ENCODE measurements at places on chromosomes 5 and 9. TPM values are rescaled to one million over a fixed set of nuclear protein-coding genes. Genes with fewer than 3 reads are reported as not detected.

Gene SGCD
- 1.7 TPM for total RNA-seq

Gene FAM153A
- 6.0 TPM for total RNA-seq

DNA sequence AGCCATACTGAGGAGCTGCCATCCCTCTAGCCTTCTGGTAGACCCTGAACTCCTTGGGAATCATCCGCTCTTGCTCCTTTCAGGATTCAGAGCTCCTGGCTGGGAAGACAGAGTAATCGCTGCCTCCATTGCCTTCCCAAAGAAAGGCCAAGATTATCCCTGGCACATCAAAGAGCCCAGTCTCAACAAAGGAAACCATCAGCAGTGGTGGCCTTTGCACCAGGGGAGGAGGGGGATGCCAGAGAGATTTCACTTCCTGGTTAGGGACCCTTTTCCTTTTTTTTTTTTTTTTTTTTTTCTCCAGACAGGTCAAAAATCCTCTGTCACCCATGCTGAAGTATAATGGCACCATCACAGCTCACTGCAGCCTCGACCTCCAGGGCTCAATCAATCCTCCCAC is 16.0 kb upstream of the ERGIC1 start:
- DNase-seq = no peak
- peaks cover 12% of the 10 kb centered on the region for H3K4me1 ChIP-seq
- no peaks in the 10 kb centered on the region for H3K27me3 ChIP-seq
- H3K27ac ChIP-seq = no peak overlapping the region

Gene NR4A3
- 4.5 TPM for total RNA-seq

Gene LCP2
- total RNA-seq = 68.3 TPM

Gene CNTFR
- total RNA-seq = 0.30 TPM

DNA sequence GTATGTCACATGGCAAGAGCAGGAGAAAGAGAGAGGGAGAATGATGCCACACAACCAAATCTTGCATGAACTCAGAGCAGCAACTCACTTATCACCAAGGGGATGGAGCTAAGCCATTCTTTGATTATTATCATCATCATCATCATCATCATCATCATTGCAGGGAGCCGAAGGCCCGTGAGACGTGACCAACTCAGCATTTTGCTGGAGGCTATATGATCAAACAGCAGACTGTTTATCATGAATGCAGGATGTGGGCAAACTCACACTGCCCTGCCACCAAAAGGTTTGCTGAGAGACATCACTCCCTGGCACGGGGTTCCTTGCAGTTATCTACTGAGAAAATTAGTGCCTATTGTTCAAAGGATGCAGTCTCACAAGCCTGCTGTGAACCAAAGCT is 8.6 kb upstream of the ZNF169 start:
- H3K36me3 ChIP-seq = no peaks in the 10 kb centered on the region
- no peak overlapping the region for H3K27ac ChIP-seq
- H3K4me3 ChIP-seq = no peak overlapping the region
- no peak for DNase-seq
- H3K27me3 ChIP-seq = no peaks in the 10 kb centered on the region

Gene IFNK
- not detected for total RNA-seq

DNA sequence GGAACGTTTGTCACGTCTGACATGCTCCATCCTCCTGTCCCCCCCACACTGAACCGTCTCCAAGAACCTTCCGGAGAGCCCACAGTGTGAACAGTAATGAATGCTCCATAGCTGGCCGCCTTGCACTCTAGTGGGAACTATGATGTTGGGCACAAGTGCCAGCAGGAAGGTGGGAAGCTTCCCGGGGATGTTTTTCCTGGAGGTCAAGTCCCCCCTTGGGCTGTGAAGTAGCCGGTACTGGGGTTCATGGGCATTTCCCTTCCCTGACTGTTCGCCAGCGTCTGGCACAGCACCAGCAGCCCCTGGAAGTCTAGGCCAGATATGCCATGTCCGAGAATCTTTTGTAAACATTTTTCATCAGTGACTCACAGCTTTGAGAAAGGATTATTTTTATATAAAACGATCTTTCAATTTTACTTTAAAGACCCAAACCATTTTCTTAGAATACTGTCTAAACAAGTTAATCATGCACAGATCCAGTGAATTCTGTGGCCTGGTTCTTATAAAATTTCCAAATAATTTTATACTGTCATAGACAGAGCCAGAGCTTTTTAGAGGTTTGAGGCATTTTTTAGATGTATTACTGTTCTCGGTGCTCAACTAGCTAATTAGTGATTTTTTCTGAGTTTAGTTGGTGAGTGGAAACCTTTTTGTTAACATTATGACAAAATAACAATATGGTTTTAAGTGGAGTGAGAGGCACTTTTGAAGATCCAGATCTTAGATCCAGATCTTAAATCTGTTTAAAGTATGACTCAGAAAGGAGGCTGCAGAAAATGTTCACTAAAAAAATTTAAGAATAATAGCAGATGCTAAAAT is 11.6 kb downstream of the ABL1 start:
- H3K4me3 ChIP-seq = no peak overlapping the region
- H3K27ac ChIP-seq = peak overlapping the region; percentile 84
- no peaks in the 10 kb centered on the region for H3K36me3 ChIP-seq
- no peak for DNase-seq
- H3K27me3 ChIP-seq = no peaks in the 10 kb centered on the region

DNA sequence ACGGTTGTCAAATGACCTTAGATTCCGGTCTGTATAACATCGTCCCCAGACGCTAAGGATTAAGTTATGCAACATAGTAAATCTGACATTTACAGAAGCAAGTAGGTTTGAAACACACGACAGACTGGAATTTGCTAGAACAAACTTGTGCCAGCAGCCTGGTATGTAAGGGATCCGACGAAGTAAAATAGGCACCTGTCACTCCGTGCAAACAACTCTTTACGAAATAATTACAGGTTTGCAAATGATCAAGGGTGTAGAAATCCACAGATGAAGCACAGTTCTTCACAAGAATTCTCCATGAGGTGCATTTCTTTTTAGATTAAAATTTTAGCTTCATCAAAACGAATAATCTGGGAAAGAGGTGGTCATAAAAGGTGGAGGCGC is 508 bp downstream of the MOCS2 start:
- no peak for DNase-seq
- H3K27me3 ChIP-seq = no peaks in the 10 kb centered on the region
- H3K4me1 ChIP-seq = peaks cover 23% of the 10 kb centered on the region
- H3K27ac ChIP-seq = peak overlapping the region; percentile 91
- peak overlapping the region; percentile 71 for H3K4me3 ChIP-seq

Gene PCDHA9
- total RNA-seq = 1.0 TPM

Gene LECT2
- total RNA-seq = not detected

DNA sequence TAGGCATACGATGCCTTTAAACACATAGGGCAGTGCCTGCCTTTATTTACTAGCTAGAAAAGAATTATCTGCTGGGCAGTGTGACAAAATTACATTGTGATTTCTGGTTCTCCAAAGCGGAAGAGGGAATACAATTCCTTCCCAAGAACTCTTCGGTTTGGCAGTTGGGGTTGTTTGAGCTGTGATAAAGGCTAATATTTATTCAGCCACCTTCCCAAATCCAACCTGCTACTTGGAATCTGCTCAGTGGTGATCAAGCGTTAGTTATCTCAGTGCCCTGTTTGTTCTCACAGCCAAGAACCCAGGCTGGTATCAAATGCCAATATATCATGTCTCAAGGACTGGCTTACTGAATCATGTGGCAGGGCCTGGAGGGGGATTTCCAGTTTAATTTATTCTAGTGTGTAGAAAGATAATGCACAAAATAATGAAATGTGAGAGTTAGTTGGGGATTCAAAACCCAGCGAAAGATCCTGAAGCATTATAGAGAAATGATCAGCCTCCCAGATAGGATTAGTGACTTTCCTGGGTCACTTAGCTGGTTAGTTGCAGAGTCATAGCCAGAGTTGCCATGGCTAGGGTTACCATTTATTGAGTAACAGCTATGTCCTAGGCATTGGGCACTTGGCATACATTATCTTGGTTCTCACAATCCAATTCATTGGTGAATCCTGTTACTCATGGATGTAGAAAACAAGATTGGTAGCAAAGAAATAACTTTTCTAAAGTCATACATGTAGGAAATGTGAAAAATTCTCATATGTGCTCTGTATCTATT is 457.0 kb upstream of the KLF4 start:
- no peaks in the 10 kb centered on the region for H3K4me1 ChIP-seq
- no peak overlapping the region for H3K27ac ChIP-seq
- no peaks in the 10 kb centered on the region for H3K27me3 ChIP-seq
- no peak overlapping the region for H3K4me3 ChIP-seq
- H3K36me3 ChIP-seq = no peaks in the 10 kb centered on the region

DNA sequence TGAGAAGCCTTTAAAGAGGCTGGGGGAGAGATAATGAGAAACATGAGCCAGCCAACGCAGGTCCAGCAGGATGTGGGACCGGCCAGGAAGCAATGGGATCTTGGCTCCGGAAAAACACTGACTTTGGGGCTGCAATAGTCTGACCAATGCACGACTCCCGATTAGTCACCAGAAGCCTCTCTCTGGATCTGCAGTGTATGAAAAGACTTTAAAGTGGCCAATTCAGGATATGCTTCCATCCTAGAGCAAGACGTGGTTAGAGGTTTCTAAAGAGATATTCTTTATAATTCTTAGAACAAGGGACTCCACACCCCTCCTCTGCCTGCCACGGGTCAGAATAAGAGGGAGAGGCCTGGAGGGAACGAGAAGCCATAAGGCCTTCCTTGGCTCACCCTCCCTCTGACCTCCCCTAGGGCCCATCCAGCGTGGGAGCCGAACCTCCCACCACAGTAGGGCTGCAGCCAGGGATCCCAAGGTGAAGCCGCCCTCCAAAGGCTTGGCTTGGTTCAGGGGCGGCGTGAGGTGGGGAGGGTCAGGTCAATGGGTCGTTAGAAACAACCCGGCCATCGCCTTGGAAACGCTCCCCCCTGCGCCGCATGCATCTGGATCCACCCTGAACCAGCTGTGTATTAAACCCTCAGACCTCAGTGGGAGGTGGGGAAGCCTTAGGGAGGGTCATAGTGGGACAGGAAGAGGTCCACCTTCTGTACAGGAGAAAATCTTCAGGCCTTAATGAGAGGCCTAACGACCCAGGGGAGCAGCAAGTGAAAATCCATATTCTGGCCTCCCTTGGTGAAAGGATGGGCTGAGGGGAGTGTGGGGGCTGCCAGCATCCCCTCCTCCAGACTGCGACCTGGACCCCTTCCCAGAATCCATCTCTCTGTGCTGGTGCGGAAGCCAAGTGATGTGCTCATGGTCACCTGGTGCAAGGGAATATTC is 11.1 kb downstream of the FGF1 start:
- H3K4me3 ChIP-seq = no peak overlapping the region
- DNase-seq = no peak
- H3K4me1 ChIP-seq = no peaks in the 10 kb centered on the region
- no peaks in the 10 kb centered on the region for H3K27me3 ChIP-seq

Gene OR1J2
- not detected for total RNA-seq

GRCh38 chr5:56233230-56233629 is at the start of gene ANKRD55:
Gene ANKRD55, minus strand, starts transcription at chr5:56233330. Its CDS starts 417 bp downstream, at chr5:56232913.
- no peak for DNase-seq
- H3K4me1 ChIP-seq = no peaks in the 10 kb centered on the region
- no peaks in the 10 kb centered on the region for H3K36me3 ChIP-seq
- no peak within 1 kb of the TSS for H3K27ac ChIP-seq
- no peaks in the 10 kb centered on the region for H3K27me3 ChIP-seq

DNA sequence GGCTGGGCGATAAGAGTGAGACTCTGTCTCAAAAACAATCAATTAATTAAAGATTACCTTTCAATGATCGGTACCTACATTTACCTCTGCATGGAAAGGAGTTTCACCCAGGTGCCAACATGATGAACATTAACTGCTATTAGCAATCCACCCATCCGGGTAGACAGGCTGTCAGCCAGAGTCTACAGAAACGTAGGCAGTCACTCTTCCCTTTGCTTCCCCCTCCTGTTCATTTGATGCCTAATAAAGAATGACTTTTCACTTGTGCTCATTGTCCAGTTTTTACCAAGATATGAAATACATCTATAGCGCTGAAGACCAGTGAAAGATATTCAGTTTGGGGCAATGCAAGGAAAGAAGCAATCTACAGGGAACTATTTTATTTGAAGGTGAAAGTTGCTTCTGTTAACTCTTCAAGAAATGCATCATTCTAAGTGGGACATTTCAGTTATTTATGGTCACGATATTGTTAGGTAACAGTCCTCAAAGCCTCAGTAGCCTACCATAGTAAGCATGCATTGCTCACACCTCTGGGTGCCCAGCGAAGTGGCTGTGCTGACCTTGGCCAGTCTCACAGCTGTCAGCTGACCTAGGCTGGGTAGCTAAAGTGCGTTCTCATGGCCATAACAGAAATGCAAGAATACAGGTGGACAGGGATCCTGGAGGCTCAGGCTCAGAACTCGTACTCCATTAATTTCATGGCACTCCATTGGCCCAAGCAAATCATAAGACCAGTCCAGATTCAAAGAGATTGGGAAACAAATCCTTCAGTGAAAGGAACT is 87.2 kb upstream of the DMRT1 start:
- no peaks in the 10 kb centered on the region for H3K27me3 ChIP-seq
- DNase-seq = no peak
- no peak overlapping the region for H3K4me3 ChIP-seq
- no peaks in the 10 kb centered on the region for H3K36me3 ChIP-seq
- H3K4me1 ChIP-seq = peaks cover 17% of the 10 kb centered on the region

GRCh38 chr9:35746583-35746982 is 2.4 kb downstream of the GBA2 start:
- H3K36me3 ChIP-seq = peaks cover 48% of the 10 kb centered on the region
- peak overlapping the region; percentile 90 for H3K4me3 ChIP-seq
- H3K27me3 ChIP-seq = no peaks in the 10 kb centered on the region
- H3K27ac ChIP-seq = no peak overlapping the region
- DNase-seq = no peak
- H3K4me1 ChIP-seq = peaks cover 54% of the 10 kb centered on the region

Gene RMI1
- 0.55 TPM for total RNA-seq

Gene DBH
- 0.27 TPM for total RNA-seq

Gene LIX1
- total RNA-seq = not detected

Gene TMEM215
- not detected for total RNA-seq

DNA sequence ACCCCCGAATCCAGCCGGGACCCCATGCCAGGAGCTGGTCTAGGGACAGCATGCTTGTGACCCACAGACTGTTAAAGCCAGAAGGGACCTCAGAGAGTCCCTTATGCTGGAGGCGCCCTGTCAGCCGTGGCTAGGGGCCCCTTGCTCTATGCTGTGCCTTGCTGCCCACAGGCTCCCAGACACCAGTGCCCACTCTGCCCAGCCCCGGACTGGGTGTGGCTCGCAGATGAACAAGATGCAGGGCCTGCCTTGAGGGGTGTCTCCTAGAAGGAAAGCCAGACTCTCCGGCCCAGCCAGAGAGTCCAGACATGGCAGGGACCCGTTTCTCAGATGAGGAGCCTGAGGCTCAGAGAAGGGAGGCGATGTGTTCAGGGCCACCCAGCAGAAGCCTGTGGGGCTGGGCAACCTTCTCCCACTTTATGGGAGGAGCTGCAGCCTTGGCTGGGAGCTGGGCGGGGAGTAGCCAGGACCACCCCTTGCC is 85.7 kb downstream of the LMX1B start:
- peak; percentile 18 for DNase-seq
- H3K4me3 ChIP-seq = no peak overlapping the region
- H3K27ac ChIP-seq = no peak overlapping the region
- peaks cover under 1% of the 10 kb centered on the region for H3K4me1 ChIP-seq
- H3K27me3 ChIP-seq = peaks cover 10% of the 10 kb centered on the region

GRCh38 chr9:134889386-134890154 is 9.0 kb downstream of the FCN2 start:
- H3K27me3 ChIP-seq = no peaks in the 10 kb centered on the region
- H3K4me3 ChIP-seq = no peak overlapping the region
